Mammary epithelial cell (primary cell): ENCODE measurements at places on chromosomes 4 and X.

DNA sequence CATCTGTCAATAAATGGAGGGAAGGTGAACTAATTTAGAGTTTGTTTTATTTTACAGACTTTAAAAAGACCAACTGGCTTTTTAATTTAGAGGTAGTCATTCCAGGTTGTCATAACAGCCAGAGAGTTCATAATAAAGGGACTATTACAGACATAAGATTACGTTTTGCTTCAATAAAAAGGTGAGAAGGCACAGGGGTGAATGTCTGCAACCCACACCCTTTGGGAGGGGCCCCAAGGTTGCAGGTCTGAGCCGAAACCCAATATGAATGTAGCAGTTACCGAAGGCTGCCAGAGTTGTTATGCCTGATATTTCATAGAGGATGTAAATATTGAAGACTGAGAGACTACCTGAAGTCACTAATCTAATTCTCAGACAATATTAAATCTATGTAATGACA lies 329.7 kb upstream of the GALNT7 start:
- DNase-seq, result no peak

DNA sequence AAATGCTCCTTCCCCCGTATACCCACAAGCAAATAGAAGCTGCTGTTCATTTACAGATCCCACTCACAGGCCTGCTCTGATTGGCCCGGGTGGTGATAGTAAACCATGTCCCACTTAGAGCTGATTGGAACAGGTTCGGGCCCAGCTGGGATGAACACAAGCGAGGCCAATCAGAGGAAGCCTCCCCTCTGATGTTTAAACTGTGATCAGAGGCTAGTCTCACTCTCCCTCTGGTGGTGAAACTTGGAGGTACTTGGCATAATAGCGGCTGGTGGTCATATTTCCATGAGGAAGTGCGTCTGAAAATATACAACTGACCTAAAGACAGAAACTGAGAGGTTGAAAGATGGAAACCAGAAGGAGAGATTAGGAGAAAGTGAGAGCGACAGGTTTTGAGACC lies 51.5 kb upstream of the TRPC3 start:
- no peak for DNase-seq

DNA sequence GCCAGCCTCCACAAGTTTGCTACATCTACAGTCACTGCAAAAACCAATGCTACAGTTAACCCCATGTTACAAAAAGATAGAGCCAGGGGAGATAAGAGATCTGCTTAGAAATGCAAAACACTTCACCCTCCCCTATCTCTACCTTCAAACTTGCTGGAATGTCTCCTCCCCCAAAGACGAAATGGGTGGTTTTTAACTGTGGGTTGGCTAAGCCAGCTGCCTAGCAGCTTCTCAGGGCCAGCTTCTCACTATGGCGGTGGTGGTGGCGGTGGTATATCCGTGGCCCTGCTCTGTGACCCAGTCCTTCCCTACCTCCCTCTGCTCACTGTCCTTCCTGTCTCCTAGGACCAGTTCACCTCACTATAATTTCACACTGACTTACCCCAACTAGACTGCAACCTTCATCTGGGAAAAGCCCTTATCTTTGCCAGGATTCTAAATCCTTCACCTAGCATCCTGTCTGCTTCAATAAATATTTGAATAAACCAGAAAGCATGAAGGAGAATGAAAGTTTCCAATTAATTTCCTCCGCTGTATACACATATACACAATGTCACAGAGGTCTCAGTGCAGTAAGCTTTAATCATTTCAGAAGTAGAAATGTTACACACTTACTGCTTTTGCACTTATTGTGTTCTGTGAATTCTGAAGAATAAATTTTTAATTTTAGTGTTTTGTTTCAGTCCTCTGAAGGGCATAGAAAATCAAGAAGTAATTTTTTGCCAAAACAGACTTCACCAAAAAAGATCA lies 46.3 kb downstream of the SH3KBP1 start:
- no peak for DNase-seq

- DNase-seq, result no peak
Observed at GRCh38 chrX:250965-251364, 30.2 kb upstream of the PLCXD1 start.

DNA sequence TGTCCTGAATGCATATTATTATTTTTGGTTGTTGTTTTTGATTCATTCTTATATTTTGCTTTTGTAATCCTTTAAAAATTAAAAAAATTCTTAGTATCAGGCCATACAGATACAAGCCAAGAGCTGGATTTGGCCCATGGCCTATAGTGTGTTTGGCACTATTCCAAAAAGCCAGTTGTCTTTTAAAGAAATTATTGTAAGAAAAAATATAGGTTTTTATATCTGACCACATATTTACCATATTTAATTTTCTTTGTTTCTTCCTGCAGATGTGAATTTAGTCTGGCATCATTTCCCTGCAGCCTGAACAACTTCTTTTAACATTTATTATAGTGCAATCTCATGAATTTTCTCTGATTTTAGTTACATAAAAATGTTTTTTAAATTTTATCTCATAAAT lies 652.8 kb upstream of the NR3C2 start:
- DNase-seq, result no peak

DNA sequence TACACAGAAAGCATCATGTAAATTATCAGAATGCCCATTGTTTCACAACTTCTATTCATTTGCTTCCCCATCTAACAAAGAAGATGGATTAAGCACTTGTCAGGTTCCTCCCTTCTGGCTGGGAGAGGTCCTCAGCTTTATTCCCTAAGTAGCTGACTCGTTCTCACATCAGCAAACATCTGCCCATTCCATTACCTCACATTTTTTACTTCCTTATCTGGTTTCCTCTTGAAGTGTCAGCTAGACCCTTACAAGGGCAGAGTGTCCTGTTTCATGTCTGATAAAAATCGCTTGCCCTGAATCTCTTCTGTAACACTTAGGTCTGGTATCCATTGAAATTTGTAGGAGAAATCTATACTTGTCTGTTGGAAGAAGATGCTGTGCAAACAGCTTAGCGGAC lies 34.7 kb downstream of the TMPRSS11A start:
- peak; percentile 74 for DNase-seq

- peak; percentile 78 for DNase-seq
Observed at GRCh38 chr4:145938618-145939440, at the start of gene ZNF827. ZNF827 (minus strand) TSS chr4:145938823; CDS start chr4:145938407, 416 bp downstream.

DNA sequence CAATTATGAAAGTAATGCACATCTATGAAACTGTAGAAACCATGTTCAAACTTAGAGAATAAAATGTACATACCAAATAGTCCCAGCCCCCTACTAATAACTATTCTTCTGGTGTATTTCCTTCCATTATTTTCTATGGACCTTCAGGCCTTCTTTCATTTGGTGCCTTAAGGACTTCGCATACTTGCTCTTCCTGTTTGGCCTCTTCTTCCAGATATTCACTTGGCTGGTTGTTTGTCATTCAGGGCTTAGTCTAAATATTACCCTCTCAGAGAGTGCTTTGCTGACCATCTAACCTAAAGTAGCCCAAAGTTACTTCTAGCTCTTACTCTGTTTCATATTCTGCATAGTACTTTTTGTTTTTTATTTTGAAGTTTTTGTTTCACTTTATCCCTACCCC lies 70.3 kb upstream of the ARMCX2 start:
- no peak for DNase-seq

GRCh38 chrX:124497386-124497785 lies 151.0 kb downstream of the SH2D1A start:
- DNase-seq, result peak; percentile 46

DNA sequence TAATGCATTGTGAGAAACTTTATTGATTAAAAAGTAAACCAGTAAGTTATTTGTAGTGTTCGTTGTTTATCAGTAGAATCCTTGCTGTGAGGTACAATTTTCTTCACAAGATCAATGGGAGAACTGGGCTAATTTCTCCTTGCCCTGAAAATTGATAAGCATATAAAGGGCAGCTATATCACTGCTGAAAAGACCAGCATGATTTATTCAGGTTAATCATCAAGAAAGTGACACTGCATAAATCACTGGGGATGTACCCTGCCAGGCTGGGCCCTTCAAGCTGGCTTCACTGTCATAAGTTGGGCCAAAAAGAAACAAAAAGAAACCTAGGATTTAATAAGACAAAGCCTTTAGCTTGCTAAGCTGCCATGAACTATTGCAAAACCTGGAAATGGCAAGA lies 746.7 kb downstream of the STPG2 start:
- DNase-seq, result no peak

GRCh38 chr4:54384563-54384962 lies 155.5 kb downstream of the PDGFRA start:
- DNase-seq, result peak; percentile 14

DNA sequence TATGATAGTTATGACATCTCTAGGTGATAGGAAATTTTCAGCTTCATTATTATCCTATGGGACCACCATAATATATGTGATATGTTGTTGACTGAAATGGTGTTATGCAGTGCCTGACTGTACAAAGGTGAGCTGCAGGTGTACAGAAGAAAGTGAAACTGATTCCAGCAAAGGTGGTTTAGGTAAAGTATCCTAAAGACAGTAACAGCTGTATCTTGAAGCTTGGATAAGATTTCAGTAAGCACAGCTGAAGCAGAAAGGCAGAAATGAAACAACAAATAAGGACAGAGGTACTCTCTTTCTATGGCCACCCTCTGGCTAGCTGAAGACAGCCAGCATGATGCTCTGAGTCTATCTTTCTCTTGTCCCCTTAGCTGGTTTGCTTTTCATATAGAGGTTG lies 30.0 kb upstream of the PGK1 start:
- DNase-seq, result no peak

GRCh38 chr4:8835521-8836365 lies 35.9 kb downstream of the HMX1 start:
- DNase-seq, result no peak

- no peak for DNase-seq
Observed at GRCh38 chr4:96775501-96775900, 935.6 kb downstream of the PDHA2 start.

GRCh38 chr4:53059256-53059655 lies 197.1 kb downstream of the RASL11B start:
- DNase-seq, result no peak

DNA sequence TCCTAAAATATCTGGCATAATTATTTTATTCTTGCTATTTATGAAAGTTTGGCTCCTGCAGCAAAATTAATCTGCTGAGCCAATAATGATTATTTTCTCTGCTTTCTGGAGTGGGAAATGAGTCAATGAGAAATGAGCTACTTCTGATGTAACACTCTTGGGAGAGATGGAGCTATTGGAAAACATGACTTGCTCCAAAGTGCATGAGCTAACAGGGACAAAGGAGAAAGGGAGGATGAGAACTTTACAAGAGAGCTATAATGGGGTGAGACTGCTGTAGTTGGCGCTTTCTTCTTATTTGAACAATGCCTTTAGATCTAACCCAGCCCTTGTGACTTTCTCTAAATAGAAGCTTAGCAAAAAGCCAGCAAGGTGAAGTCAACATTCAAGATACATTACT lies 615.1 kb downstream of the ANKRD50 start:
- DNase-seq, result no peak

DNA sequence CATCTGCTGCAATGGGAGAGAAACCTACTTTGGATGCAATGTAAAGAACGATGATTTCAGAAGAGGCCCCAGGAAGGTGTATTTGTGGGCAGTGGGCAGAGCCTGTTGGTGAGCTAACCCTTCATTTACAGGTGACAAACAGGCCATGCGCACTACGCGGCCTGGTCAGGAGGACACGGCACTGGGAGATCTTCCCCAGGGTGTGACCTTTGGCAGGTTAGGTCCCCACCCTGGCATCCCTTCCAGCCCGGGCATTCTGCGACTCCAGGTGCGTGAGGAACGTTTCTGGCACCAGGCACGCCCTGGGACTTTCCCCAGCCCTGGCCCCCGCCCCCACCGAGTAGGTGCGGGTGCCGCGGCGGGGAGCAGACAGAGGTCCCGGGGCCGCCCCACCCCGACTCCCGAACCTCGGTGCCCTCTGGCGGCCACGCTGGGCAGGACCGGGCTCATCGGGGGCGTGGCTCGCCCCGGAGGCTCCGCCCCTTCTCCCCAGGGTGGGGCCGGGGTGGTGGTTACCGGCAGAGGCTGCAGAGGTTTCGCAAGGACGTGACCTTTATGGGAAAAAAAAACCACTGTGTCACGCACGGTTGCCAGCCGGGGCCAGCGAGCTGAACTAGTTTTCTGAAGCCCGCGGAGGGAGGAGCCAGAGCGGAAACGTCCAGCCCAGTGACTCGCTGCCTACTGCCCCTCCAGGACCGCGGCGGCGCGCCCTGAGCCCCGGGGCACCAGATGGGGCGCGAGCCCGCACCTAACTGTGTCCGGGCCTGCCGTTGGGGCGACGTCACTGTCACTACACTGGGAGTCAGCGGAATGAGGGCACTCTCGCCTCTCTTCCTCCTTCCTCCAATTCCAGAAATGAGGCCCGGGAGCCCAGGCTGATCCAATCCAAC lies 5.0 kb upstream of the NYX start:
- DNase-seq, result peak; percentile 78

- no peak for DNase-seq
Observed at GRCh38 chrX:69508610-69509009, 4.5 kb downstream of the NALF2 start.

DNA sequence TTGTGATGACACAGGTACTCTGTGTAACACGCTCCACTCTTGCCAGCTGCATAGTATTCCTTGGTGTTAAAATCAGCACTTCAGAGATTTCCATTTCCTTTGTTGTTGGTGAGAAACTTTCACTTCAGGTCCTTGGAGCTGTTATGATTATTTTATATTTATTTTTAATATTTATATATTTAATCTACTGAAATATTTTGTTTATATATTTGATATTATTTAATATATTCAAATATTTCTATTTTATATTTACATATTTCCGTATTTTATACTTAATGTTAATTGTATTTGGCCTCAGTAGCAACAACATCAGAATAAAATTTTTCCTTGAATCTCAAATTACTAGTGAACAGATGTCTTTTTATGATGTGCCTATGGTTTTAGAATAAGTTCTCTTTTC lies 225.3 kb downstream of the MAGEB17 start:
- no peak for DNase-seq

DNA sequence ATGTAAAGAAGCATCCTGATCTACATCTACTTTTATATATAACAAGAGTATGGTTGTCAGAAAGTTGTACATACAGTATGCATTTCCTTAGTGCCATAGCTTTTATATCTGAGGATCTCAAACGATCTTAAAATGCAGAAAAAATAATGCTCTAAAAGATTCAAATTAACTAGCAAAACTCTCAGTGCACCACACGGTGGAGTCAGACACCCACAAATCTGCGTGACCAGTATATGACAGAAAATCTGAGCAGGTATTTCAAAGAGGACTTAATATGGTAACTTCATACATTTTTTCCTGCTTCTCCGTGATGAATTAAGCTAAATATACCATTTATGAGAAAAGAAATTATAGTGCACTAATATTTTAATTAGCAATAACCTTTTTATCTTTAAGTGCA lies 803.0 kb downstream of the DMD start:
- DNase-seq, result no peak

DNA sequence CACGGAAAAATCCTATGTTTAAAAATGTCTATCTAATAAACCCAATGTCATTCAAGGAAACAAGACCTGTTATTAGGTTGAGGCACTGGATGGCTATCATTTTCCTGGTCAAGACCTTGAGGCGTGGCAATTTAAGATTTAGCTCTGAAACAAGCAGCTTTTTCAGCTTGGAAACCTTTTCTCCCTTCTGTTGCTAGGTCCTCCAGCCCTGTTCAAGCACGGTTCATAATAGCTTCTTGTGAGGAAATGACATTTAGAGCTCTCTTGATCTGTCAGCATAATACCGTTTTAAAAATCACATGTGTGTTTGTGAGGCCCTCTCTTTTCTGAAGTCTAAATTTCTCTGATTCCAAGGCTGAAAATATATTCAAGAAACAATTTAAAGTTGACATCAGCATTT lies 133.6 kb upstream of the GRPR start:
- DNase-seq, result no peak

- no peak for DNase-seq
Observed at GRCh38 chr4:55725057-55725456, 89.0 kb upstream of the NMU start.

GRCh38 chr4:952881-953573 lies 20.3 kb downstream of the DGKQ start:
- DNase-seq, result no peak

GRCh38 chr4:144967161-144967560 lies 130.8 kb downstream of the ANAPC10 start:
- peak; percentile 85 for DNase-seq
